ENCODE measurements at places on chromosomes 1 and 21.

GRCh38 chr1:94907136-94907535, 19.8 kb downstream of the CNN3 start:
- DNase-seq: no peak

DNA sequence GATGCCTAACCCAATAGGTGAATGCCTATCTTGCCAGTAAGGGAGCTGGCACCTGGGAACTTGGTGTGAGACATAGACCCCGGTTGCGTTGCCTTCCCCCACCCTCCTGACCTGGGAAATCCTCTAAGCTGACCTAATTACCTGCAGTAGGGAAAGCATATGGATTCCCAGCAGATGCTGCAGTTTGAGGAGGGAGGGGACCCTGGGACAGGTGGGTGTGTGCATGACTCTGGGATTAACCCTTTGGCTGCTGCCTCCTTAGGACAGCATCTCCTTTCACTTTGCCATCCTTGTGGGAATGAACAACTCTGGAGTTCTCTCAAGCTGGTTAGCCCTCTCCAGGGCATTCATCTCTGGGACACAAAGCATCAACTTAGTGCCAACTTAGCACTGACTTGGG, 16.4 kb upstream of the NFASC start:
- no peak for DNase-seq

- DNase-seq: no peak
Measured at GRCh38 chr1:56975446-56975845, 9.6 kb upstream of the C8B start.

DNA sequence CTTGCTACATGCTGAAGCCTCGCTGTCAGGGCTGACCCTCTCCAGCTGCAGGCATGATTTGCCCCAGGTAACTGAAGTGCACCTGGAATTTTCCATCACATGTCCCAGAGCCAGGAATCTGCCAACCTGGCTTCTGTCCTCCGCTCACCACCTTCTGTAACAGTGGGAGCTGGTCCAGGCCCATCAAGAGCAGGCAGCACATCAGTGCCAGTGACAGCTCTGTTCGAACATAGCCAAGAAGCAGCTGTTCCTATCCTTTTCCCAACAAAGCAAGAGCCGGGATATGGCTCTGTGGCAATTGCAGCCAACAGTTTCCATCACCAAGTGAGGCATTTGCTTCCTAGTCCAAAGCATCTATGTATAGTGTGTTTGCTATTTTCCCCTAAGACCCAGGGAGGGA, 42.2 kb upstream of the KANK4 start:
- DNase-seq: no peak

DNA sequence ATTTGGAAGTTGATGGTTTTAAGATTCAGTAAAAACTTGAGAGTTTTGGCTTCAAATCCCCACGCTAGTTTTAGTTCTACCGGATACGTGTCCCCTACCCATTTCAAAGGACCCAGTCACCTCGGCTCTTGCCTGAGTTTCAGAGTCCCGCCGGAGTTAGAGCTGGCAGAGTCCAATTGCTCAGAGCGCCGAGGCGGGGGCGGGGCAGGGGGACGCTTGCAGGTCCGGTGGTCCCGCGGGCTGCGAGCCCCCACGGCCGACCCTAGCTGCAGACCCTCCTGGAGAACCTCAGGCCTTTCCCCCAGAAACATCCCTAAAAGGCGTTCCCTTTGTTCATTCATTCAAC, 765 bp upstream of the VPS45 start:
- peak; percentile 43 for DNase-seq

DNA sequence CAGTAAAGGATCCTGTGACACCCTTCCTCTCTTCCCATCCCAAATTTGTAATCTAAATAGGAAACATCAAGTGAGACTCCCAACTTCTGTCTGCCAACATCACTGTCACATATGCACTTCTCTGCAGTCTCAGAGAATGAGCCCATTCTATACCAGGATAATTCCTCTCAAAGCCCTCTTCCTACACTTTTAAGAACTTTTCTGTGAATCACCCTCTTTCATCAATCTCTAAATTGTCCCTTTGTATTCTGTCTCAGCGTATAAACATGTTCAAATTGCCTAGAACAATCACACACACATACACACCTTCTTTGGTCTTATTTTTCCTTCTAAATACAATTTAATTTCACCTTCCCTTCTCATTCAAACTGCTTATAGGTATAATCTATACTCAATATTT, 111.8 kb downstream of the PTBP2 start:
- DNase-seq: no peak

GRCh38 chr1:89271341-89272015, 1.2 kb downstream of the GBP5 start:
- no peak for DNase-seq

- DNase-seq: no peak
Measured at GRCh38 chr1:117284399-117285215, 73.9 kb upstream of the VTCN1 start.

- DNase-seq: no peak
Measured at GRCh38 chr1:10540277-10541005, 65.7 kb downstream of the PEX14 start.

- DNase-seq: peak; percentile 37
Measured at GRCh38 chr21:46183910-46184624, at the start of gene SPATC1L. Gene SPATC1L, minus strand, starts transcription at chr21:46184459. Its CDS starts 1,643 bp downstream, at chr21:46182816.

- no peak for DNase-seq
Measured at GRCh38 chr1:3553166-3553939, 58.0 kb downstream of the MEGF6 start.
